ENCODE measurements at places on chromosomes 16 and 17.

GRCh38 chr16:87744750-87745514 is 20.9 kb downstream of the KLHDC4 start:
- DNase-seq: no peak

DNA sequence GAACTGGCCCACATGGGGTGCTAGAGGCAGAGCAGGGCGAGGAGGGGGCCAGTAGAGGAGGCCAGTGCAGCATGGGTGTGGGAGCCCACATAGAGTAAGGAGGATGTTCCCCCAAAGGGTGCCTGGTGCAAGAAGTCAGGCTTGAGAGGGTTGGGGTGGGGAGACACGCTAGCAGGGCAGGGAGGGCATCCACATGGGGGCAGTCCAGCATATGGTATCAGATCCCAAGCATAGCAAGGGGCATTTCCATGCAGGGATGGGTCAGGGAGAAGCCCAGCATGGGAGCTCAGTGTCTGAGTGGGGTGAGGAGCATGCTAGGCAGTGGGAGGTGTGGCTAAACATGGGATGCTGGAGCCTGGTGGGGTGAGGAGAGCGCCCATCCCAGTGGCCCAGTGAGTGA is 213.7 kb downstream of the COPRS start:
- DNase-seq: no peak

DNA sequence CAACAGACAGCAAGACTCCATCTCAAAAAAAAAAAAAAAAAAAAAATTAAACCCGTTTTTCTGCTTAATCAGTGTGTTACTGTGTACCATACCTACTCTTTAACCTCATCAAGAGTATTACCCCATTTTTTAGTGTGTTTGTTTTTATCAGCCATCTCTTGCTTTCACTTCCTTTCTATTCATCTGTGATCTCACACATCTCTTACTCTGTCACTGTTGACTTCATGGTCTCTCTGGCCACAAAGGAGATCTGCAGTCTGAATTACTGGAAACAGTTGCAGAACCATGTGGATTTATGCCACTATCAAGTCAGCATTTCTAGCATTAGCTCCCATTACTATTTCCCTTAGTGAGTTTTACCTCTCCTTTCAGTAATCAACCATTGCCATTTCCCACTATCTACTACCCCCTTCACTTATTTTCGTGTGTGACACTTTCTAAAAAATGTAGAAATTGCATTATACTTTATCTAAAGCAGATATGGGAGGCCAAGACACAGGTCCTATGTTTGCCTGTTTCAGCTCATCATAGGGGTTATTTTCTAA is 20.1 kb downstream of the NDEL1 start:
- no peak for DNase-seq

DNA sequence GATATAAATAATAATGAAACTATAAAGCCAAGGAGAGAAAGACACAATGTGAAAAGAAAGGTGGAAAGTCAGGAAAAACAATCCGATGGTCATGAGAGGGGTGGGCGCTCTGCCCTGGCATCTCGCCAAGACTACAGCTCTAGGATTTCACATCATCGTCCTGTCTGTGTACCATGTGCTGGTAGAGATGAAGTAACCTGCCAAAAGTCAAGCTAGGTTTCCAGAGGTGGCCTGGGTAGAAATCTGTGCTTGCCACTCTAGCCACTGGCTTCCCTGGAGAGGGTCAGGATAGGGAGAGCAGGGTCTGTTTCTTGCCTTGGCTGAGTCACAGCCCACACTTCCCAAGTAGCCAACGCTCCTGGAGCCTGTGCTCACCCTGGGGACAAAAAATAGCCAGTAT is 31.0 kb upstream of the TRAP1 start:
- no peak for DNase-seq

DNA sequence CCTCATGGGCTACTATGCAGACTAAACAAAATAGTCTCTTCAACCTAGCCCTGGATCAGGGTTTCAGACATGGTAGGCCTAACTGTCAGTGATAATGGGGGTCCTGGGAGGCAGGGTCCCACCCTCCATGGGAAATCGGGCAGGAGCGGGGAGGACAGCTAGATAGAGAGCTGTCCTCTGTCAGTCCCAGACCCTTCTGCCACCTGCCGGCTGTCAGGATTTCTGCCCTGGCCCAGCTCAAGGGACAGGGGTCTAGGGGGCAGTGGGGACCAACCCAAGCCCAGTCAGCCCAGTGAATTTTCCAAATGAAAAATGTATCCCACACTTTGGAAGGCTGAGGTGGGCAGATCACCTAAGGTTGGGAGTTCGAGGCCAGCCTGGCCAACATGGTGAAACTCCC is 5.3 kb downstream of the CA7 start:
- no peak for DNase-seq
